Naive B cell (primary cell): ENCODE measurements at places on chromosomes 16 and 17. TPM values are rescaled to one million over a fixed set of nuclear protein-coding genes. Genes with fewer than 3 reads are reported as not detected.

DNA sequence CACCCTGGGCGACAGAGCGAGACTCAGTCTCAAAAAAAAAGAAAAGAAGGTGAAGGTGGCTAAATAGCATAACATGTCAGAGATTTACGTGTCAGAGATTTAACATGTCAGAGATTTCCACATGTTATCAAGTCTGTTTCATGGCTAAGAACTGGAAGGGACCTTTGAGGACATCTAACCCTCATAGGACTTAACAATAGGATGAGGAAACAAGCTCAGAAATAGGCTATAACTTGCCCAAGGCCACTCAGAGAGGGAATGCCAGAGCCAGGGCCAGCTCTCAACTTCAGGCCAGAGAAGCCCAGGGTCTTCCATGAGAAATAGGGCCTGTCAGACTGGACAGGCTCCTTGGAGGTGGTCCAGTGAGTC lies 26.8 kb upstream of the ZNF629 start:
- no peak for DNase-seq

DNA sequence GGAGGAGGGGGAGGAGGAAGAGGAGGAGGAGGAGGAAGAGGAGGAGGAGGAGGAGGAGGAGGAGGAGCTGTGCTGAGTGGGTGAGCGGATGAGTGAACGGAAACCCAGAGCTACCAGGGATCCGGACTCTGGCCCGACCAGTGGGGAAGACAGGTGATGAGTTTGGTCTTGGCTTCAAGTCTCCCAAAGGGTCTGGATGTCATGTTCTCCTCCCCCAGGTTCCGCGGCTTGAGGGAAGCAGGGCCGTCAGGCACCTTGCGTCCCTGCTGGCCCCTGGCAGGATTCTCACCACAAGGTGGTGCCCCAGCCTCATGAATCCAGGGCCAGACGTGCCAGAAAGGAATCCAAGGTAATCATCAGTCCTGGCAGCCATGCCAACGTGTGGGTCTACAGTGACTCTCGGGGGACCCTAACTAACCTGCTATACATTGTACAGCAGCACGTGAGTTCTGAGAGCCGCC lies 13.5 kb upstream of the ABAT start:
- DNase-seq: peak; percentile 35

GRCh38 chr17:50833510-50834428 lies 1.6 kb upstream of the WFIKKN2 start:
- DNase-seq: no peak

LRRC37B gene
- 5.3 TPM for polyA plus RNA-seq

PRR11 gene
- not detected for polyA plus RNA-seq

DNA sequence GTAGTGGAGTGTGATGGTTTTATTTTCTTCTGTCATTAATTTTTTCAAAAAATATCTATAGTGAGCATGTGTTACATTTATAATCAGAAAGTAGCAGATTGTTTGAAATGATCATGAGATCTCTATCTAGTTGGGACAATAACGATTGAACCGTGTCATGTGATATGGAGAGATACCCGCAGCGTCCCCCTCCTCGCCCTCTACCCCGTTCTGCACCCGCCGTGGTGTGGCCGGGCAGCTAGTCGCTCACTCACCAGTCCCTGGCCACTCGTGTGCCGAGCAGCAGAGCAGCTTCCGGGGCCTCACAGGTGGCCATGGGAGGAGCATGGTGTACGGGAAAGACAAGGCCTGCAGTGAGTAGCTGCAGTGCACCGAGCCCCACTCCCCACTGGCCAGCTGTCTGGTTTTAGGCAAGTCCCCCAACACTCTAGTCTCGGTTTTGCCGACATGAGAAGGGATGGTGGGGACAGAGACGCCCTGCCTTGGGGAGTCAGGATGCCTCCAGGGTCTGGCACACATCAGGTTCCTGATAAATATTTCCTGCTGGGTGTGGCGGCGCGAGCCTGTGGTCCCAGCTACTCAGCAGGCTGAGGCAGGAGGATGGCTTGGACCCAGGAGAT lies 15.3 kb downstream of the MLYCD start:
- no peak for DNase-seq

- no peak for DNase-seq
Measured at GRCh38 chr16:89139907-89140361, 31.6 kb upstream of the CDH15 start.

- no peak for DNase-seq
Measured at GRCh38 chr16:87704754-87705353, 60.9 kb downstream of the KLHDC4 start.

DNA sequence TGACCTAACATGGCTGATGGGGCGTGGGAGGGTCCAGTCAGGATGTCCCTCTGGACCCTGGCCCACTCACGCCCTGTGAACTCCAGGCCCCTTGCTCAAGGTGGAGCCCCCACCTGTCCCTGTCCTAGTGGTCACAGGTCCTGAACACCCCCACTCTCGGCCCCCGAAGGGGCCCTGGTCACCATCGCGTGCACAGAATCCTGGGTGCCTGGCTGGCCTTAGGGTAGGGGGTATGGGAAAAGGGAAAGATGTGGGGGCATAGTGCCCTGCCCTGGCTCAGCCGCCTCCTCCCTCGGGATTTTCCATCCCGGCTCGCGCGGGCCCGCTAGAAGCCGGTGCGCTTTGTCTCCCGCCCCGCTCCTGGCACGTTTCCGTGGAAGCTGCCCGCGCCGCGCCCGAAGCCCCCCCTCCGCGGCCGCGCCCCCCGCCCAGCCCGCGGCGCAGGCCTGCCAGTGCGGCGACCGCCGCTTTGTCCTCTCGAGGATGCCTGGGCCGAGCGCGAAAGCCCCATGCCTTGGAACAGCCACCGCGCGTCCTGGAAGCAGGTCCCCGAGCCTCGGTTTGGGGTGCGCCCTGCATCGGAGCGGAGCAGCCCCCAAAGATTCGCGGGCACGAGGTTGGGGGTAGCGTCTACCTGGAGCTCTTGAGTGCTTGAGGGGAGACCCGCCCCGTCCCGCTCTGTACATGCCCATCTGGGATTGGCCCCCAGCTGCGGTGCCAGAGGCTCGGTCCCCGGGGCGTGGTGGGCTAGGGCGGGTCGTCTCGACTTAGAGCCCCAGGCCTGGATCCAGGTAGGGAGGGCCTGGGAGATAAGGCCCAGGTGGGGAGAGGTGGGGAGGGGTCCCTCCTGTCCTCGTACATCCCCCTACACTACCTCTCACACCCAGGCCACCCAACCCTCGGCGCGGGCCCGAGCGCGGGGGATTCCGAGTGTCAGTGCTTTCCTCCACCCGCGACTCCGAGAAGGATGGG lies 1.3 kb downstream of the SMPD3 start:
- no peak for DNase-seq

DNA sequence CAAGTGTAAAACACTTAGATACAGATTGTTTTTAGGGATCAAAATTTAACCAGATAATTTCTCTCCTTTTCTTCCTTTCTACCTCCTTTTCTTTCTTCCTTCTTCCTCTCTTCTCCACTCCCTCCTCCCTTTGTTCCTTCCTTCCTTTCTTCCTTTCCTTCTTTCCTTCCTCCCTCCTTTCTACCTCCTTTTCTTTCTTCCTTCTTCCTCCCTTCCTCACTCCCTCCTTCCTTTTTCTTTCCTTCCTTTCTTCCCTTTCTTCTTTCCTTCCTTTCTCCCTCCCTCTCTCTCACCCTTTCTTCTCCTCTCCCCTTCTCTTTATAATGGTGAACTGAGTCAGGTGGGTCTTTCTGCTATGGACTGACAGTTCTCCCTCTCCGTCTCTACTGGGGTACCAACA lies 397.5 kb upstream of the CDH11 start:
- no peak for DNase-seq

DNA sequence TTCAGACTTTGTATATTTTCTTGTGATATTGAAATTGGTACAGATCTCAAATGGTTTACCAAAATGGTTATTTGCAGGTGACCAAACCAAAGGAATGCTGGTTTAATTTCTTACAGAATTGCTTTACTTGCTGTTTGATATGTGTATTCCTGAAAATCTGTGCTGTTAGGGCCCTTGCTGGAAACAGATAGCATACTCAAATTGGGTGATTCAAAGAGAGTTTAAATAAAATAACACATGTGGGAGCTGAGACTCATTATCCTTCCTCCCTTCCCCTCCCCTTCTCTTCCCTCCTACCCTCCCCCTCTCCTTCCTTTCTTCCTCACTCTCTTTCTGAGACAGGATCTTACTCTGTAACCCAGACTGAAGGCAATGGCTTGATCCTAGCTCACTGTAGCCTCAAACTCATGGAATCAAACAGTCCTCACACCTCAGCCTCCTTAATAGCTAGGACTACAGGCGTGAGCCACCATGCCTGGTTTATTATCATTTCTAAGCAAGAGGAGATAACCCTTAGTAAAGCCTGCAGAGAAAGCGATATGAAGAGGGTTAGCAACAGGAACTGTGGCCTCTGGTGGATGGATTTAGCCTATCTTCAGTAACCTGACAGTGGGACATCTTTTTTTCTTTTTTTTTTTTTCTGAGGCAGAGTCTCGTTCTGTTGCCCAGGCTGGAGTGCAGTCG lies 141.9 kb downstream of the BCAS3 start:
- DNase-seq: no peak

DNA sequence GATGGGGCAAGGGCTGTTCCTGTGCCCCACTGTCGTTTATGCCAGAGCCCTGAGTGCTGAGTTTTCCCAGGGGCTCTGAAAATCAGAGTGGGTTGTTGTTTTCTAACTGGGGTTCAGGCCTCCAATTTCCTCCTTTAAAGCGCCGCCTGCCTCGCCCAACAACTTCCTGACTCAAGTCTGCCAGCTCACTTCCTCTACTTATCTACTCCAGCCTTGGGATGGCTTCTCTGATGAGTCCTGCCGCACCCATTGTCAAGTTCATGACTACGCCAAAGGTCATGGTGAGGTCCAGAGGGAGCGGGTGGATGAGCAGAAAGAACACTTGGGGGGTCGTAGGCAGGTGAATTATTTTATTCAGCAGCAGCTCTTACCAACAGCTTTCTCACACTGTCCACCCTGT lies 104.7 kb downstream of the UTP18 start:
- DNase-seq: no peak

TEX19 gene
- polyA plus RNA-seq: not detected

- DNase-seq: no peak
Measured at GRCh38 chr16:54362591-54363206, 76.1 kb upstream of the IRX3 start.

ELMO3 gene
- polyA plus RNA-seq: 0.24 TPM

DNA sequence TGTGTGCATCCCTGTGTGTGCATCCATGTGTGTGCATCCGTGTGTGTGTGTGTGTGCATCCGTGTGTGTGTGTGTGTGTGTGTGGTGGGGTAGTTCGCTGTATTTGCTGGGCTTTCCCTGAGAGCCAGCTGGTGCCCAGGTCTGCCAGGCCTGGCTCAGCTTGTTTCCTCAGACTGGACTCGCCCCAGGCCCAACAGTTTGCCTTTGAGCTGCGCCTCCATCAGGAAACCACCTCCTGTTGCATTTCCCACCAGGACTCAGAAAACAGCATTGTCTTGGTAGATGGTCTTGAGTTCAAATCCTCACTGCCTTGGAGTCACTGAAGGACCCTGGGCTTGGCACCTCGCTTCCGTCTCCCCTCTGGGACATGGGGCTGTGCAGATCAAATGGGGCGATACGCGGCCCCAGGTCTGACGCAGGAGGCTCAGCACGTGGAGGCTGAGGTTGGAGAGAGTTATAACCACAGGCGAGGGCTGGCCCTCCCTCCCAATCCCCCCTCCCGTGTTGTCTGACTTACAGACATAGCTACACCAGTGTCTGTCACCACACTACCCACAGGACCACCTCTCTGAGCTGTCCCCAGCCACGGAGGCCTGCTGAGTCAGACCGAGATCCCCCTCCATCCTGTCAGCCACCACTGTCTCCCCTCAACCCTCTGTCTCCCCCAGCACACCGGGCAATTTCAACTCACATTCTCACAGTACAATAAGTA lies 4.7 kb downstream of the ITGAE start:
- DNase-seq: no peak

- no peak for DNase-seq
Measured at GRCh38 chr17:3979290-3979611, 15.0 kb upstream of the ATP2A3 start.

OTOA gene
- not detected for polyA plus RNA-seq

DNA sequence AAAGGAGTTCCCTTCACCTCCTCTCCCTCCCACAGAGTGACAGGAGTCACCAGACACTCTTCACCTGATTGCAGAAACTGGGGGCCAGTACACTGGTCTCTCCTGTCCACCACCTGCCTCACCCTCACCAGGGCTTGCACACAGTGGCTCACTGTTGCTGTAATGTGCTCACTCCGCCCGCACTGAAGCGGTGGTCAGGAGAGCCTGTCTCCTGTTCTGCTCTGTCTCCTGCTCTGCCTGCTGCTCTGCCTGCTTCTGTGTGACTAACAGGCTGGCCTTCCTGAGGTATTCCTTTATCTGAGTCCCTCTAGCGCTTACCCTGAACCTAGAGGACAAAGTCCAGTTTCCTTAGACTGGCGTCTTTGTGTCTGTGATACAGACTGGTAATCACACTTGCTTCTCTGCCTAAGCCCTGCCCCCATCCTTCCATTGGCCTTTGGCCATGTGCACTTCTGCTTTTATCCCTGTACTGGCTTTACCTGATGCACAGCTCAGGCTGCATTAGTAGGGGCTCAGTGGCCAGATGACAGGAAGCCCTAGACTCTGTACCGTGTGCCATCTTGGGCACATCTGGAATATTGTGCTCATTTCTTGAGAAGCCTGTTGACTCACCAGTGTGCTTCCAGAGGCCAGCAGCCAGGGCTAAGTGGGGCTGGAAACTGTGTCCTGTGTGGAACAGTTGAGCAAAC lies 13.3 kb downstream of the PROCA1 start:
- no peak for DNase-seq

OR1F1 gene
- polyA plus RNA-seq: not detected

PRSS21 gene
- polyA plus RNA-seq: 1.9 TPM

KRTAP4-1 gene
- polyA plus RNA-seq: not detected

DNA sequence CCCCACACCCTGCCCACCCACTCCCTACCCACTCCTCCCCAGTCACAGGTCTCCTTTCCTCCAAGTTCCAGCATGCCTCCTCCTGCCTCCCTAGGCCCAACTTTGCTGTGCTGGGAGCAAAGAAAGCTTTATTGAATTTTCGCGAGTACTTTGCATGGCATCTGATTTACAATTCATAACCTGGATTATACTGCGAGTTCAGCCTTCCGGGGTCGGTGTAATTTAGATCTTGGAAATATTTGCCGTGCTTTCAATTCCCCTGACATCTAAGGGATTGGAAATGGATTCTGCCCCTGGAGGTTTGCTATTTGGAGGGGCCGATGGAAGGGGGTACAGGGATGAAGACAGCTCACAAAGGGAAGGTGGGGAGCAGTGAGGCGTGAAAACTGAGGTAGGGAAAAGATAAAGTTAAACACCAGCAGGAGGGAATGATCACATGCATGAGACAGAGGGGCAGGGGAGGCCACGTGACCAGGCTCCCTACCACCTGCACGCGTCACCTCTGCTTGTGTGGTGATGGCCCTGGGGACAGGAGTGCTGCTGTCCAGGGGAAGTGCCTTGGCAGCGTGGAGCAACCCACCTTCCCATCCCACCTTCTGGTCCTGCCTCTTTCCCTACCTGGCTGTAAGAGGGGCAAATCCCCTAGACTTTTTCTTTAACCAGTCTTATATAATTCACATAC lies 132.3 kb upstream of the RPL38 start:
- no peak for DNase-seq

CIAO2B gene
- 114 TPM for polyA plus RNA-seq

GRCh38 chr16:13143551-13143950 lies 242.2 kb downstream of the SHISA9 start:
- DNase-seq: no peak

NEUROD2 gene
- 0.09 TPM for polyA plus RNA-seq
